ENCODE measurements at places on chromosomes 13 and 19.
A peak's percentile ranks its signal among the peaks of the same experiment; 100 is the strongest.

- no peak for DNase-seq
These were observed 28.4 kb downstream of the NFIX start for GRCh38 chr19:13023656-13024055.

DNA sequence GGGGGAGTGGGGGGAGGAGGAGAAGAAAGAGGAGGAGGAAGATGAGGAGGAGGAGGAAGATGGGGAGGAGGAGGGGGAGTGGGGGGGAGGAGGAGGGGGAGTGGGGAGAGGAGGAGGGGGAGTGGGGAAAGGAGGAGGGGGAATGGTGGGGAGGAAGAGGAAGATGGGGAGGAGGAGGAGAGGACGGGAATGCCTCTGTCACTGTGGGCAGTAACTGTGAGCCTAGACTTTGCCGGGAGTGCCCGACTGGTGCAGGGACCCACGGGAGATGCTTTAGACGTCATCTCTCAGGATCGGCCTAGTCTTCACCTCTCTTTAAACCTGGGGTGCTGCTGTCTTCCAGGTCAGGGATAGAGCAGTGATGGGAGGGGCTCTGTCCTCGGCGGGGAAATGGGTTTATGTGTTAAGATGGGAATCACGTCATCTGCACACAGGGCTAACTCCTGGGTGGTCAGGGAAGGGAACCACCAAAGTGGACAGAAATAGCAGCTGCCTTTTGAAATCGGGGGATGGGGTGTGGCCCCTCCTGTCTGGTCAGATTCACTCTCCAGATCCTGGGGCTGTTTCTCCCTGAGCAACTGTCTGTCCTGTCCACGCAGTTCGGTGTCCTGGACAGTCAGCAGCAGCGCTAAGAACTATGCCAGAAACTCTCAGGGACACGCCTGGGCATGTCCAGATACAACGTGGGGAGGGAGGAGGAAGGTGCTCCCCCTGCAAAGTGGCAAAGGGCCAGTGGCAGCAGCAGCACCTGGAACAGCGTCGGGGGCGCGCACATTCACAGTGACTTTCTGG lies 26.9 kb downstream of the GAS6 start:
- DNase-seq: no peak

- peak; percentile 80 for DNase-seq
These were observed 693 bp upstream of the TMED1 start for GRCh38 chr19:10836479-10837330.

GRCh38 chr19:38015761-38016160 lies 108.8 kb downstream of the SIPA1L3 start:
- DNase-seq: no peak
